Frontal cortex (tissue), 4 donors: ENCODE measurements at places on chromosomes 2 and 18.

DNA sequence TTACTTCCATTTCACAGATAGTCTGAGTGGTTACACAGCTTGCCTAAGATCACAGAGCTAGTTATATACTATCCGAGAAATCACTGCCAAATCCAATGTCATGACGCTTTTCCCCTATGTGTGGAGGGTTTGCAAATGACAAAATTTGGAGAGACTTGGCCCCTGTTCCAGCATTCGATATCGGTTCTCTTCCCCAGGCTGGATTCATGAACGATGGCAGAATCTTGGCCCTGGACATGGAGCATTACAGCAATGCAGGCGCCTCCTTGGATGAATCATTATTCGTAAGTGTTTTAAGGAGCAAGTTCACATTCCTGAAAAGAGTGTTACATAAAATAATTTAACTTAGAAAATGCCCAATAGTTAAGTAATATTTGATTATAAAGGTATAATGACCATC is 55.1 kb downstream of the AOX1 start:
- DNase-seq = no peak

DNA sequence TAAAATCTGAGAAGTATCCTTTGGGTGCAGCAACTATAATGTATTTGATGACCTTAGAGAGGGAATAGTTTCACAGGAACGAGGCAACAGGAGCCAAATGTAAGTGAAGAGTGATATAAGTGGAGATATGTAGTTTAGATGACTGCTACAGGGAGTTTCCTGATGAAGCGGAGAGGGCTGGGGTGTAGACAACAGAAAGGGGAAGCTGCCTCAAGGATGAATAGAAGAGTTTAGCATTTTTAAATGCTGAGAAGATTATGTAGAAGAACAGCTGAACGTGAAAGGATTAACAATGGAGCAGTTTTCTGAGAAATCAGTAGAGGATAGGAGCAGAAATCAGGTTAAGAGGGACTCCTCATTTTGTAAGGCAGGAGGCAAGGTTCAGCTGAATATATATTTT is 133.3 kb downstream of the LCLAT1 start:
- DNase-seq = no peak

- DNase-seq = no peak
Observed at GRCh38 chr2:162197069-162197825, 45.2 kb upstream of the GCG start.

DNA sequence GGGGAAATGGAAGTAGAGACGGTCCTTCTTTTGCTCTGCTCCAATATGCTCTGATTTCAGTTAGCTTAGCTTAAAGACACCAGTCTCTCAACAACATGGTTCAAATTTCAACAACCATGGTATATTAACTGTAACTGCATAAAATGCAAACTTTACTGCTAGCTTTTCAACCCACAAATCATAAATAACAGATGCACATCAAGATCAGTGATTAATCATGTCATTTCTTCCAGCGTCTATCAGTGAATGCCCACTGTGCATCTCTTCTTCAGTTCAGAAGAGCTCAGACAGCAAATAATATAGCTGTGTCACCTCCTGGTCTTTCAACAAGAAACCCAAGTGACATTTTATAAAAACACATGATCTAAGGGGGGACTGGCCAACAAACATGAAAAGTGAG is 12.6 kb downstream of the PECR start:
- DNase-seq = no peak

DNA sequence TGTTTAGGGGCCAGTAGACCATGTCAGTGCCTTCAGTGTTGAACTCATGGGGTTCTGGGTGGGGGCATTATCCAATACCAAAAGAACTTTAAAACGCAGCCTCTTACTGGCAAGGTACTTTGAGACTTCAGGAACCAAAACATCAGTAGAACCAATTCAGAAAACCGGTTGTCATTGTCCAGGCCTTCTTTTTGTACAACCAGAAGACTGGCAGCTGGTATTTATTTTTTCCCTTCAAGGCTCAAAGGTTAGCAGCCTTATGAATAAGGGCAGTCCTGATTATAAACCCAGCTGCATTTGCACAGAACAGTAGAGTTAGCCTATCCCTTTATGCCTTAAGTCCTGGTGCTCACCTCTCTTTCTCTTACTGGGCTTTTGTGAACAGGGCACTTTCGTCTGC is 113.8 kb upstream of the EML6 start:
- DNase-seq = no peak

- no peak for DNase-seq
Observed at GRCh38 chr18:34795070-34795732, 85.1 kb downstream of the DTNA start.

DNA sequence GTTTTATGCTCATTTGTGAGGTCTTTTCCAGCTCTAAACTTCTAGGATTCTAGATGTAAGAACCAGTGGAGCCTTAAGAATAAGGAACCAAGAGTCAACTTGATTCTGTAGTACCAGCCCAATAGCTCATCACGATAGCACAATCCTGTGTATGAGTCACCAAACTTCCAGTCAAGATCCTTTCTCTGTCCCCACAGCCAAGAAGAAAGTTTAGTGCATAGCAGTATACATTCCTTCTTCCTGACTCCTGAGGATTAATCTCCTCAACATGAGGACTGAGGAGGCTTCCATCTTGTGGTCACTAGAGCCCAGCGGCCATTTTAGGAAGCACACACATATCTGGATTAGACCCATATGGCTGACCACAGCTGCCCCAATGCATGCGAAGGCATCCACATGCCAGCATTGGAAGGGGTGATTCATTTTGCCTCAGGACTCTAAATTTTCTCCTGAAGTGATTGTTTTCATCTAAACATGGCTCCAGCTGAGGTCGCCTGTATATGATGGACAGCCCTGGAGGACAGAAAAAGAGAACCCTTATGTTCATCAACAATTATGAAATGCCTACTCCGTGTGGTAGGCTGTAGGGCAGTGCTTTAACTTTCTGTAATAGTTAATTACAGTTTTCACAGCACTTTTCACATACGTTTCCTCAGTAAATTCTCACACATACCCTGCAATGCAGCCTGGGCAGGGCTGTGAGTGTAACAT is 53.5 kb downstream of the RASGRP3 start:
- DNase-seq = no peak

DNA sequence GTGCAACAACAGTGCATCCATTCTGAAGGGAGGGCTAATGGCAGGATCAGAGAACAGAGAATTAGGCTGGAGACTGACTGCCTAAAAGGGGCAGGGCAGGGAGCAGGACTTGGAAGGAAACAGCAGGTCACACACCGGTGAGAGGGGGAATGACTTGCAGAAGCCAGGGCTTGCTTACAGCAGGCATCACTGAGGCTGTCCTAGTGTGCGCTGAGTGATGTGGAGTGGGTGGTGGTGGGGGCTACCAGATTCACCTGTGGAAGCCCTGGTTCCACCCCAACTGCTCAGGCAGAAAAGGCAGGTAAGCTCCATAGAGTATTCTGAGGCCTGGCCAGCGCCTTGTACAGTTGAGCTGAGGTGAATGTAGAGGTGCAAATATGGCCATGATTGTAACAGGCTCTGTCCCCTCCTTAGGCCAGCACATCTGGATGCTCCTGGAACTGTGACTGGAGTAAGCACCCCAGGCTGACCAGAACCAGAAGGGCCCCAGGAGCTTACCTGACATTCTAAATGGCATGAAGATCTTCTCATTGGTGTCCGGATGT is 49.4 kb downstream of the SFXN5 start:
- no peak for DNase-seq

- DNase-seq = no peak
Observed at GRCh38 chr2:85318222-85319074, 9.3 kb downstream of the TGOLN2 start.
